ENCODE measurements at places on chromosomes 5 and 9.

DNA sequence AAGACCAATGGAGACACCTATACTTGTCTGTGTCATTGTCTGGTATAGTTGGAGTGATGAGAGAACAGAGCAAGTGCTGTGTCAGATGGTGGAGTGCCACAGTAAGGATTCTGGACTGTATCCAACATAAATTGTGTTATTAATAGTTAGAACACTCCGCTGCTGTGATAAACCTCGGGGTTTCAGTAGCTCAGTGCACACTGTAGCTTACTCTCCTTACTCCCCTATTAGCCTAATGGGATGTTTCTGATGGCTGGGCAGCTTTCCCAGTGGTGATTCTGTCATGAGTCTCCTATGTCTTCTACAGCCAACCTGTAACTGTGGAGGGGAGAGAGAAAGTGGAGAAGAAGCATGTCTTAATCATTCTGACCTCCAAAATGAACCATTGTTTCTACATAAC is 127.6 kb upstream of the PTCH1 start:
- no peak for DNase-seq

GRCh38 chr9:94916956-94917355 is 190.5 kb downstream of the AOPEP start:
- DNase-seq, result no peak

DNA sequence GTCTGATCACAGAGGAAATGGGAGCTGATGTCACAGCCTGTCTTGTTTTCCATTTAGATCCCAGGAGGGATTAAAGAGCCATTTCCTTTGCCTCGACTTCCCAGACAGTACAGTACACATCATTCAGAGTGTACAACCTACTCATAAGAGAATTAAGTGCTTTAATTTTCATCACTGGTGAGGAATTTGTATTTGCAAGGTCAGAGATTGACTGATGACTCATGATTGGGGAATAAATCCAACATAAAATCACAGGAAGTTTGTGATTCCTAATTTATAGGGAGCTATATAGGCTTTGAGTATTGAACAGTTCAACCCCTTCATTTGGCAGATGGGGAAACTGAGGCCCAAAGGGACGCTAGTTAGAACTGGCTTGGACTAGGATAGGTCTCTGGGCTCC is 4.1 kb upstream of the TOMM5 start:
- DNase-seq, result no peak

DNA sequence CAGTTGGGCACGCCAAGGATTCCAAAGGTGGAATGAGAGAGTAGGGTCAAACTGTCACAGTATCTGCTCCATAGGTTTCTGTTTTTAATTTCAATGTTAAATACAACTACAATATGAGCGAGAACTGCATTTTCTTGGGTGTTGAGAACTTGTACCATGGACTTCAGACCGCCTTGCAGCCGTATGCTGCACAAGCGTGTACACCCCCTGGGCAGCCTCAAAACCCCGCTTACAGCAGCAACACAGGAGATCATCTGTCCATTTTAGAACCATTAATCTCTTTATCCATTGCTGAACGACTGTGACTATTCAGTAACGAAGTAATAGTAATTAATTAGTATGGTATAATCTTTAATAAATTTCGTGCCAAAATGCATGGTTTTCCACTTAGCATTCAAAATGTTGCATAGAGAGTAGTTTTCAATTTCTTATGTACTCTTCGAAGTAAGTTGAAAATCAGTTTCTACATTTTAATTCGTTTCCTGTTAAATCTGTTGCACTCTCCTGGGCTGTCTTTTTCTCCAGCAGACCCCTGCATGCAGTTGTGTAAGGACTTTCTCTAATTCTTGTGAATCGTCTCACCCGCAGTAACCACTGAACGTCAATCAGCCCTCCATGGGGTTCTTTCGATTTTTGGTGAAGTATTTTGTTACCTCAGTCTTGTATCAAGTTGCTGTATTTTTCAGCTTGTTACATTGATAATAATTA is 42.0 kb upstream of the GARNL3 start:
- no peak for DNase-seq

GRCh38 chr9:131019388-131020239 is 10.6 kb downstream of the LAMC3 start:
- no peak for DNase-seq
